ENCODE measurements at places on chromosomes 1 and 21.
A peak's percentile ranks its signal among the peaks of the same experiment; 100 is the strongest.

GRCh38 chr1:65011983-65012382 lies 45.6 kb upstream of the JAK1 start:
- no peak for DNase-seq

DNA sequence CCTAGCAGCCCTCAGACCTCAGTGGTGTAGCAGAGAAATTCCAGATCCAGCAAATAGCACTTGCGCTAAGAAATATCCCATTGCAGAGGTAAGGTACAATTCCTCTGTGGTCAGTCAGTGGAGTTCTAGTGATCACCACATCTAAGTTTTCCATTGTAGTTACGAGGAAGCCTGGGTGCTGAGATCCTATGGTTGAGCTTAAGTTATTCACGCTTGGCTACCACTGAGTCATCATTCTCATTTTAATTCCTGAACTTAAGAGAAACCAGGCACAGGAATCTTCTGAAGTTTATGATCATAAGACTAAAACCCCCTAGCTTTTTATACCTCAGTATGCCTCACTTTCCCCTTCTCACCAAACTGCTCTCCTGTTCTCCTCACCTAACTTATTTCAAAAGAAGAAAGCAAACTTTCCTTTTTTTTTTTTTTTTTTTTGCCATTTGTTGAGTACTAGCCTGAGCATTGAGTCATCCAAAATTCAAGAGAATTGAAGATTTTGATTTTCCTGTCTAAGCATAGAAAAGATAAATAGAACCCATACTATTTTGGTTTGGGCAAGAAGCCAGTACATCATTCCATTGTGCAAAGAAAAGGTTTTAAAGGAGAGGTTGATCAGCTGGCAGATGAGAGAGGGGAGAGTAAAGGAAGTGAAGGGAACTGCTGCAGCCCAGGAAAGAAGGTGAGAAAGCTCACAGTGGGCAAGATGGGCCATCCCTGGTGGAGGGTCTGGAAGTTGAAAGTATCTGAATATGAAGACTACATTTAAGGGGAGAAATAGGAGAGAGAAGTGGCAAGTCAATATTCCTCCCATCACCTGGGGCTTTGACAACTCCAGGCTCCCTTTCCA lies 39.9 kb downstream of the SERBP1 start:
- DNase-seq = no peak

DNA sequence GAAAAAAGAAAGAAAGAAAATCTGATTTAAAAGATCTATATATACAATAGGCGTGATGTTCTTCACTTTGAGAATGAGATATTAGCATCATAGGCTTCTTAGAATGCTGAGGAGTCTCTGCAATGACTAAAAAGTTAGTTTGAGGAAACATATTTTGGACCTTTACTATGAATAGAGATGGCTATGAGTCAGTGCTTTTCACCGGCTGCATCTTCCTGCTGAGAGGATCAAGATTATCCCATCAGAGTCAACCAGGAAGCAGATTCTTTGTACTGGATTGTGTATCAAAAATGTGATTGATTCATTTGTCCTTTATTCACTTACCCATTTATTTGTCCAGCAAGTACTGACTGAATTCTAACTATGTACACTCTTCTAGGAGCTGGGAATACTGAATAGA lies 144.2 kb downstream of the KCNK2 start:
- DNase-seq = no peak

GRCh38 chr1:39833121-39833520 lies 44.5 kb upstream of the BMP8B start:
- DNase-seq = no peak

DNA sequence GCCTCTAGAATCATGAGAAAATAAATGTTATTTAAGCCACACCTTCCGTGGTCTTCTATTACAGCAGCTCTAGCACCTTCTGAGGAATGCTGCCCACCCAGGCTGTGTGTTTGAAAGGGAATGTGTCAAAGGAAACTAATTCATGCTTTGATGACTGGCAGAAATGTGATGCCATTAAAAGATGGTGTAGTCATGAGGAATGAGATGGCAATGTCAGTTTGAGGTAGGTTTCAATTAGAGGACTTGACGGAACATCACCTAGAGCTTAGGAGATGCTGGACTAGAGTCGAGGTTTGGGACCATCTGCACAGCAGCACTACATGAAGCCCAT lies 10.6 kb downstream of the PDZK1 start:
- no peak for DNase-seq

- DNase-seq = peak; percentile 38
Measured at GRCh38 chr1:116571215-116571919, 541 bp upstream of the CD58 start.

- no peak for DNase-seq
Measured at GRCh38 chr1:24364975-24365678, 46.0 kb downstream of the GRHL3 start.

DNA sequence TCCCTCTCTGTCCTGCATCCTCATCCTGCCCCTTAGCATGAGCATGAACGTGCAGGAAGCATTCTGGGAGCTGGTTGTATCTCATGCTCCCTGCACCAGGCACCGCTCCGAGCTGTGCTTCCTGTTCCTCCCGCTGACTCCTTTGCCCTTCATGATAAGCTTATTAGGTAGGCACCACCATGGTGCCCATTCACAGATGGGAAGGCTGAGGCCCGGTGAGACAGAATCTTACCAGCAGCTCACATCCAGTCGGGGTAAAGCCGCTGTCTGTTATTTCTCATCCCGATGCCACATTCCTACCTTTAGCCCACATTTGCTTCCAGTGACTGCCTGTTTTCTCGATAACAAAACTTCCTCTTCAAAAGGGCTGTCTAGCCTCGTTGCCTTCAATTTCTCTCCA lies 7.3 kb downstream of the MIIP start:
- DNase-seq = no peak

DNA sequence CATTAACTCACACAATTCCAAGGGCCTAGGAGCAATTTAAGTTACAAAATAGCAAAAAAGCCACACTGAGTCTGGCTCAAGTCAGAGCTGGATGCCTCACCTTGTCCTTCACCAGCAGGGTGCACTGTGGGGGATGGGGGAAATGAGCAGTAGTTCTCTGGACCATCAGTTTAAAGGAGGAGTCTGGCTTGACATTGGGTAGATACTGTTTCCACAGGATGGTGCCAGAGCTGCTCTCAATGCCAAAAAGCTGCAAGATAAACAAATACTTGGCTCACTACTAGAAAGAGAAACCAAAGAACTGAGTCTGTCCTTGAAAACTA lies 18.8 kb downstream of the EMC1 start:
- no peak for DNase-seq

- no peak for DNase-seq
Measured at GRCh38 chr1:119794876-119795240, 16.4 kb downstream of the REG4 start.

GRCh38 chr1:203144661-203145060 lies 17.1 kb downstream of the ADORA1 start:
- DNase-seq = no peak

GRCh38 chr1:243667591-243667990 lies 182.5 kb downstream of the AKT3 start:
- no peak for DNase-seq

DNA sequence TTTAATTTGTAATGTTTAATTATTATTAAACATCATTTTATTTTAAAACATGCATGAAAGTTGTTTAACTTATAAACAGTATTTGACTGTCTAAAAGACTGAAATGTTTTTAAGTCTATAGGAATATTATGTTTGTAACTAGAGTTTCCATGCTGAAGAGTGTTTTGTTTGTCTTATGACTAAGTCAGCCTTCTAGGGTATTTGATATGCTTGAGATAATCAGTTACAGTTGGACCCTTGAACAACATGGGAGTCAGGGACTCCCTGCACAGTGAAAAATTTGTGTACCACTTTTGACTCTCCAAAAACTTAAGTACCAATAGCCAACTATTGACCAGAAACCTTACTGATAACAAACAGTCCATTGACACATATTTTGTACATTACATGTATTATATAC lies 45.5 kb upstream of the KANK4 start:
- DNase-seq = no peak

DNA sequence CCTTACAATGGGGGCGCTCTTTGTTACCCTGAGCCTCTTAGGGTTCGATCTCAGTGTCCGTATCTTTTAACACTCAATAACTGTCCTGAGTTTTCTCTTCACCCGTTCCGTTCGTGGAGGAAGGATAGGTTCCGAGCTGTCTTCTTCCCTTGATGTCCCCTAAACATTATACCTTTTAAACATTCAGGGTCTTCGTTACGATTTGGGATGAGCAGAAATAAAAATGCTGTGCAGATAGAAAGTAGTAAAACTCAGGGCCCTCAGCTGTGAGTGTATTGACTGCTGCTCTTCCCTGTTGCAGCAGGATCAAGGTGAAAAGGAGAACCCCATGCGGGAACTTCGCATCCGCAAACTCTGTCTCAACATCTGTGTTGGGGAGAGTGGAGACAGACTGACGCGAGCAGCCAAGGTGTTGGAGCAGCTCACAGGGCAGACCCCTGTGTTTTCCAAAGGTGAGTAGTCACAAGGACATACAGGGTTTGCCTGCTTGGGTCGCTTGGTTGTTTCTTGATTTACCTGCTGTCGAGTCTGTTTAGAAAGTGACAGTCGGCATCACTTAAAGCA lies 784 bp downstream of the RPL11 start:
- DNase-seq = no peak

- no peak for DNase-seq
Measured at GRCh38 chr1:34055818-34056217, 109.2 kb downstream of the CSMD2 start.

GRCh38 chr1:19087017-19087736 lies 122.9 kb downstream of the UBR4 start:
- no peak for DNase-seq

- DNase-seq = no peak
Measured at GRCh38 chr1:169931795-169932231, 38.1 kb upstream of the SCYL3 start.

DNA sequence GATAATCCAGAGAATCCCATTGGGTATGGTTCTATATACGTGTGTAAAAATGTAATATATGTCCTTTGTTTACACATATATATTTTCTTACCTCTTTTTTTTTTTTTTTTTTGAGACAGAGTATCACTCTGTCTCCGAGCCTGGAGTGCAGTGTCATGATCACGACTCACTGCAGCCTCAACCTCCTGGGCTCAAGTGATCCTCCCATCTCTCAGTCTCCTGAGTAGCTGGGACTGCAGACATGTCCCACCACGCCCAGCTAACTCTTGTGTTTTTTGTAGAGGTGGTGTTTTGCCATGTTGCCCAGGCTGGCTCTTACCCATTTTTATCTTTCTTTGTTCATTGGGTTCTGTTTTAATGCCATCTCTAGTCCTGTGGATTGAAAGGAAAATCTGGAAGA lies 59.5 kb downstream of the ZBTB17 start:
- DNase-seq = no peak

- no peak for DNase-seq
Measured at GRCh38 chr1:38791164-38791515, 68.4 kb downstream of the RRAGC start.

DNA sequence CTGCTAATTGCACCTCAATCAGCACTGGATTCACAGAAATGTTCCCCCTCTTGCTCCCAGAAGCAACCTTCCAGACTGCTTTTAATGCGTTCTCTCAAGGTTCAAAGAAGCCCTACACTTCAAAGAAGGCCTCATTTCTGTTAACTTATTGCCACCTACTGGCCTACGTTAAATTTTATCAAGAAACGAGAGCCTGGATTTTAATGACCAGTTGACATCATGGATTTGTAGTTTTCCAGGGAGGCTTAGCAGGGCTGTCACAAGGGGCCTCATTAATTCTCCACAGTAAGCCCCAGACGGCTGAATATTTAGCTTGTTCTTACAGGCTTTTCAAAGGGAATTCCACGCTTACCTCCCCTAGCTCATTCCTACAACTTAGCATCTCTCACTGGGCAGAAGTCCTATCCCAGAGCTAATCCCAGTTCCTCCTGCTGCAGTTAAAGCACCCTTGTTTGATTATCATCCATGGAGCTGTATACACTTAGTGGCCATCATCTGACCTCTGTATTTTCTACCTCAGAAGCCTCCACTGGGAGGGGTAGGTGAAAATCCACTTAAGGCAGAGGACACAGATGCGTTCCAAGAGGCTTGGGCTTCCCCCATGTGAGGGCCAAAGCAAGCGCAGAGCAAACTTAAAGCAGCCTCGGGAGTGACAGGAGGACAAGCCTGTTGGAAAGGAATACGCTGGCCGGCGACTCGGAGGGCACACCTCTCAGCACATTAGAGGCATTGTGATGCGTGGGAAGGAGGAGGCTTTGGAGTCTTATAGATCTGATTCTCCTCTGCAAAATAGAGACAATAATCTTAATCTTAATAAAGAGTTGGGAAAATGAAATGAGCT lies 32.2 kb upstream of the CYP4X1 start:
- no peak for DNase-seq

- no peak for DNase-seq
Measured at GRCh38 chr1:18384471-18384870, 96.3 kb upstream of the KLHDC7A start.

DNA sequence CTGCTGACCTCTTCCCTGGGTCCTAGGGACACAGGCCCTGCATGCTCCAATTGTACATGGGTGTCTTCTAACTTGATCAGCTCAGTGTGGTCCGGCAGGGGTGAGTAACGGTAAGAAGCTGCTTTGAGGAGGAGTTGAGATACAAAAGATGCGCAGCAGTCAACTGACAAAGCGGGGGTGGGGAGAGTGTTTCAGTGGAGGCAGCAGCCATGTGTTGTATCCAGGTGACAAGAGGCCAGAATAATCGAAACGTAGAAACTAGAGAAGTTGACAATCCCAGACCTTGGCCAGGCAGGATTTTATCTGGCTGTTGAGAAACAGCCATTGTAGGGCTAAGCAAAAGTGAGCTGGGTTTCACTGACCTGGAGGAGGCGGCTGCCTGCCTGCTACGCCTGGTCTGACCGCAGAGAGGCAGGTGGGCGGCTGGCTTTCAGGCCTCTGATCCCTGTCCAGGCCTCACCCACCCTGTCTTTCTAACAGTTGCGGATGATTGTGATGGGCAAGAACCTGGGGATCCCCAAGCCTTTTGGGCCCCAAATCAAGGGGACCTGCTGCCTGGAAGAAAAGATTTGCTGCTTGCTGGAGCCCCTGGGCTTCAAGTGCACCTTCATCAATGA lies 28.8 kb downstream of the PADI6 start:
- no peak for DNase-seq

DNA sequence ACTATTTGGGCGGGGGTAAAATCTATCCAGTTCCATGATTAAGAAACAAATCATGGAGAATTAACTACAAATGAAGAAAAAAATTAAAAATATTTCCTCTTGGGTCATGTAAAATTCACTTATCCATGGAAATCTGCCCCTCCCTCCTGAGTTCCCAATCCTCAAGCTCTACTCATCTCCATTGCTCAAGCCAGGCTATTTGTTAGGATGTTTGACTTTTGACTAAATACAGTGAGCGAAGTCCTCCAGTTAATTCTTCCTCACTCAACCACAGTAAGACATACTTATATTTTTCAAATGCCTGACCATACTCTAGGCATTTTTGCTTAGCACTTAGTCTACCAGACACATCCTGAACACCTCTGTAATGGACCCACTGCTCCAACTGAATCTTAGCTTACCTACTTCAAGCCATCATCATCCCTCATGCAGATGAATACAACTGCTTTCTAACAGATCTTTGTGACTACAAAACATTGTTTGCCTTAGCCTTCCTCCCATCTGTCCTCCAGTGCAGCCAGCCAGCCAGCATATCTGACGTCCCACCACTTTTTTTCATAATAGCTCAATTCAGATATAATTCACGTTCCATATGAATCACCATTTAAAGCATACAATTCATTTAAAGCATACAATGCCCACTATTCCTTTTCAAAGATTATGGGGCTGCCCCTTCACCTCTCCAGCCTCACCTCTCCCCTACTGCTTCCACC lies 154.2 kb downstream of the RERE start:
- DNase-seq = no peak

- no peak for DNase-seq
Measured at GRCh38 chr1:31791131-31791858, 24.5 kb downstream of the SPOCD1 start.

GRCh38 chr1:54926970-54927369 lies 40.0 kb upstream of the DHCR24 start:
- no peak for DNase-seq

GRCh38 chr1:216621536-216621935 lies 101.7 kb downstream of the ESRRG start:
- DNase-seq = no peak
